Activated CD8-positive, alpha-beta memory T cell treated with anti-CD3 and anti-CD28 coated beads for 1 hour (primary cell): ENCODE measurements at places on chromosomes 4 and X.

DNA sequence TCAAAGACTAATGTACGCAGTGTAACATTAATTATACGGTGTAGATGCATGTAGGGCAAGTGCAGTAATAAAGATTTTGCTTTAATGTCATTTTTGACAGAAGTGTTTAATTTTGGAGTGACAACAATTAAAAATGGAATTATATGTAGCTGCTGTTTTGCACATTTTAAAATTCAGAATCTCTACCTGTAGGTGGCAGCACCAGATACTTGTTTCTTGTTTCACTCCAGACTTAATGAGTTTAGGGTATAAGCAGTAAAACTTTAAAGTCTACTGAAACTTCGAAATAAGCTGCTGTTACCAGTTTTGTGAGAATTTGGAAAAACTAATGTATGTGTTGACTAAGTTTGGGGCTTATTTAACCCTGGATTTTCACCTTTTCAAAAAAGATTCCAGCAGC, 144.9 kb downstream of the POLA1 start:
- no peak for DNase-seq

GRCh38 chrX:140815868-140816267, 106.3 kb downstream of the LINC00632 start:
- no peak for DNase-seq

DNA sequence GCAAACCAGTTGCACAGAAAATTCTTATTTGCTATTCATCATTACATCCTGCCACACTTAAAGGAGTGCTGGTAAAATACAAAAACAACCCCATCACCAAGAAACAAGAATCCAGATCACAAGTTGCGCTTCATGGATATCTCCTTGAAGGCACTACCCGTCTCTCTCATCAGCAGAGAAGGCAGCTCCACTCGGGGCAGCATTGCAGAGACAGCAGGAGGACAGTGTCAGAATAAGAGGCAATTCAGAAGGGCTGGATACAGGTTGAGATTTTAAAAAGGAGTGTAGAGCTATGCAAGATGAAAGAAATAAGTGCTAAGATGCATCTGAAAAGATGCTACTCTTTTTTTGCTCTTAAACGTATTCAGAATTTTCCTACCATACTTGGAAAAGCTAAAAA, 71.4 kb downstream of the LDB2 start:
- DNase-seq, result no peak

GRCh38 chr4:172850838-172851237, 317.8 kb upstream of the GALNT7 start:
- no peak for DNase-seq

DNA sequence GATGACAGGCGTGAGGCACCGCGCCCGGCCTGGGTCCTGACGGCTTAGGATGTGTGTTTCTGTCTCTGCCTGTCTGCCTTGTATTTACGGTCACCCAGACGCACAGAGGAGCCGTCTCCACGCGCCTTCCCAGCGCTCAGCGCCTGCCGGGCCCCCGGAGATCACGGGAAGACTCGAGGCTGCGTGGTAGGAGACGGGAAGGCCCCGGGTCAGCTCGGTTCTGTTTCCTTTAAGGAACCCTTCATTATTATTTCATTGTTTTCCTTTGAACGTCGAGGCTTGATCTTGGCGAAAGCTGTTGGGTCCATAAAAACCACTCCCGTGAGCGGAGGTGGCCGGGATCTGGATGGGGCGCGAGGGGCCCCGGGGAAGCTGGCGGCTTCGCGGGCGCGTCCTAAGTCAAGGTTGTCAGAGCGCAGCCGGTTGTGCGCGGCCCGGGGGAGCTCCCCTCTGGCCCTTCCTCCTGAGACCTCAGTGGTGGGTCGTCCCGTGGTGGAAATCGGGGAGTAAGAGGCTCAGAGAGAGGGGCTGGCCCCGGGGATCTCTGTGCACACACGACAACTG, 1.3 kb downstream of the SHOX start:
- DNase-seq, result no peak

DNA sequence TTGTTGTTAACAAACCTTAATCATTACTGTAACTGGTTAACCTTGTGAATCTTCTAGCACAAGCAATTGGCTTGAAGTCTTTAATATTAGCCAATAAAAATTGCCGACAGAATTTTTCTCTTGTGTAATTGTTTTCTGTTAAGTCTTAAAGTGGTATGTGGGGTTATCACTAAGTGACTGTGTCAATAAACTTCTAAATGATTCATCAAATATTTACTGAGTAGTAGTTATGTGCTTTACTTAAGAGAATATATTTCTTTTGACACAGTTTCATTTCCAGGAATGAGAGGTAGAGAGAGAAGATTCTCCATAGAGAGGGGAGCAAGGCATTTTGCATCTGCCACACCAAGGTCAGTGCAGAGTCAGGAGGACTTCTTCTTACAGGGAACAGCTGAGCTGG, 2361.6 kb upstream of the AGA start:
- no peak for DNase-seq
